WERI-Rb-1 (cell line): ENCODE measurements at places on chromosomes 7 and 10.

DNA sequence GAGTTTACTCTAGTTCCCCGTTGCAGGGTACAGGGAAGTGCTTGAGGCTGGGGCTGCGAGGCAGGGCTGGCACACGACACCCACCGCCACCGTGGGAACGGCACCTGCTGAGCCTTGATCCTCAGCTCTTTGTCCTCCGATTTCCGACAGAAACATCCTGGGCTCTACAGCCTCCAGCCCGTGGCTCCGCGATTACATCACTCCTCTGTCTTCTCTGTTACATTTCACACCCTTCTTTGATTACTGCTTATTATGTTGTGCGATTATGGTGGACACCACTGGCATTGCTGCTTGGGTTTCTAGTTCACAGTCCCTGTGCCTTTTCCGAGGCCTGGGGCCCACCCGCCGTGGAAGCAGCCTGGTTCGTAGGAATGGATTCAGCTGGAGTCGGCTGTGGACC is 26.9 kb downstream of the FKBP6 start:
- no peak for DNase-seq

DNA sequence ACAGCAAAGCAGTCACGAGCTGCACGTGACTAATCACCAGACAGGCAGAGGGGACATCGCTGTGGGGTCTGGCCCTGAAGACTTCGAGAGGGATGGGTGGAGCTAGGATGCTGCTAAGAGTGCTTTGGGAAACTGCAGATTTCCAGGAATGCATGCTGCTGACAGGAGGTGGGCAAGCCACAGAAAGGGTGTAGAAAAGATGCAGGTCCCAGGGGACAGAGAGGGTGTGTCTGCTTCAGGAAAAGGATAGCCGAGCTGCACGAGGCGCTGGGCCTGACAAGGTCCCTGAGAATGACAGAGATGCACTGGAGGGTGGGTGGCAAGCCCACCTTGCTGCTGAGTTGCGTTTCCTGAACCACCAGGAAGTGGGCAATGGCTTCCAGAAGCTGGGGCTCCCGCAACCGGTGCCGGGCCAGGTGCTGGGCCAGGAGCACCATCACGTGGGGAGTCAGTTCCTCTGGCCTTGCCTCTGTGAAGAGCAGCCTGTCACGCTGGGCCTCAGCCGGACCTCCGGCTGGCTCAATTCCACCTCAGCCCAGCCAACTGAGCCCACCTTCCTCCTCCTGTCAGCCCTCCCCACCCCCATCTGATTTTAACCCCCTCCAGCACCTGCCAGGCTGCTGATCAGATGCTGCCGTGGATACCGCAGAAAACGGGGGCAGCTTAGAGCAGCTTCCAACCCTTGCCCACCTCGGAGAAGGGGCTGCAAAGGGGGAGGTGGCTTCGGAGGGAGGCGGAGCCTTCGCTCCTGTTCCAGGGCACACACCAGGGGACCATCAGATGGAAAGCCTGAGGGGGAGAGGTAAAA is 2.2 kb downstream of the FASTK start:
- peak; percentile 68 for DNase-seq

DNA sequence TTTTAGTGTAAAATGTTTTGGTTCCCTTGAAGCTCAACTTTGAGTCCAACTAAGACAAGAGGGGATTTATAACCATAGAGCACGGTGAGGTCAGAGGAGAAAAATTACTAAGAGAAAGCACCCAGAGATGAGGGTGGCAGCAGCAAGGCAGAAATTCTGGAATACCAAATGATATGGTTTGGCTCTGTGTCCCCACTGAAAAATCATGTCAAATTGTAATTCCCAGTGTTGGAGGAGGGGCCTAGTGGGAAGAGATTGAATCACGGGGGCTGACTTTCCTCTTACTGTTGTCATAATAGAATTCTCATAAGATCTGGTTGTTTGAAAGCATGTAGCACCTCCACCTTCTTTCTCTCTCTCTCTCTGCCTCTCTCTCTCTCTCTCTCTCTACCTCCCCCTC is 19.4 kb upstream of the AKR1C1 start:
- no peak for DNase-seq

- no peak for DNase-seq
These were observed 202.9 kb downstream of the GLRX3 start for GRCh38 chr10:130339091-130339490.

DNA sequence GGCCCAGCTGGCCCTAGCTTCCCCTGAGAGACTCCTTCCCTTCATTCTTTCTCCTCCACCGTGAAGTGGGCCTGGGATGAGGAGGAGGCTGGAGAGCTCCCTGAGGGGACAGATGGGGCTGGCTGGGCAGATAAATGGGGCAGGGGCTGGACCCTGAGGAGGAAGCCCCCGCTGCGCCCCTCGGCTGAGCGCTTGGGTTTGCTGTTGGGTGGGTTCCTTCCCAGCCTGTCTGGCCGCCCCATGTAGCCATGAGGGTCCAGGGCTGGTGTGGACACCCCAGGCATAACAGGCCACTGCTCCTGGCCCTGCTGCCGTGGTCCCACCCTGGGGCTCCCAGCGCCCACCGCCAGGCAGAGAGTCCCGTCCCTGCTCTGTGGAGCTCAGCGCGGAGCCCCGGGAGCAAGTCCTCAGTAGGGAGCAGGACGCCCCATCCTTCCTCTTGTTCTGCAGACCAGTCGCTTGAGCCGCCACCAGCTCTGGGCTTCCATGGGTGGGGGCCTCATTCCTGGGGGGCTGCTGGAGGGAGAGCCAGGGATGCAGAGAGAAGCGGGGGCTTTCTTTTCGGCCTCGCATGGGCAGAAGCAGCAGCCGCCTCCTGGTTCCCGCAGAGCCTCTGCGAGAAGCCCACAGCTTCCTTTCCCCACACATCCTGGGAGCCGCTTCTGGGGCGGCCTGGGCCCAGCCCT is 266.4 kb upstream of the TCERG1L start:
- DNase-seq, result no peak

- DNase-seq, result no peak
These were observed 352.4 kb upstream of the MEOX2 start for GRCh38 chr7:16038906-16039305.

- DNase-seq, result no peak
These were observed 114.6 kb downstream of the DLG5 start for GRCh38 chr10:77811831-77812430.

DNA sequence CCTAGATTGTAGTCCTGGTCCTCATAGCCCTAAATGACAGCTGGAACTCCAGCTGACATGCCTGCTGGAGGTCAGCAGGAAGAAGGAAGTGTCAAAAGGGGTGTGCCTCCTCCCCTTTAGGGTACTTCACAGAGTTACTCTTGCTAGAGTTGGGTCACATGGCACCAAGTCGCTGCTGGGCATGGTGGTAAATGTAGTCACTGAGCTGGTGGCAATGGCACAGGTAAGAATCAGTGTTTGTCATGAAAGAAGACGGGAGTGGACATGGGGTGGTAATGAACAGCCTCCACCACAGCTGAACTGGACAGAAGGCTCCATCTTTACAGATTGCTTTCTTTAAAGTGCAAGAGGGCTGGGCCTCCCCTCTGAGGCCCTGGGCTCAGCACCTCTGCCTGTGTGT is 122.3 kb downstream of the ACTR3B start:
- DNase-seq, result no peak

- DNase-seq, result no peak
These were observed 216.0 kb downstream of the KLF6 start for GRCh38 chr10:3568983-3569382.

DNA sequence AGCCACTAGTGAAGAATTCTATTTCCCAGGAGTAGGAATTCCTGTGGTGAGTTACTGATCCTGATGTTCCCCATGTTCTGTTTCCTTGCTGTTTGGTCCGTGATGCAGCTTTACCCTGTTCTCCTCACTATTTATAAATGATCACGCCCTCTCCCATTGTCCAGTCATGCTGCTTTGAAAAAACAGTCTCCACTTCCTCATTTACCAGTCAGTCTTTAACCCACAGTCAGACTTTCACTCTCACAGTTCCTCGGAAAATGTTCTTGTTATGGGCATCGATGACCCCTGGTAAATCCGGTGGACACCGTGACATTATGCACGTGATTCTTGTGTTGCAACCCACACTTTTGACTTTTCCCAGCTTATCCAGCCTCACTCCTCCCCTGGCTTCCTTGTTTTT is 14.4 kb downstream of the SCIN start:
- no peak for DNase-seq

GRCh38 chr7:106279425-106280197 is 5.2 kb downstream of the NAMPT start:
- peak; percentile 49 for DNase-seq

DNA sequence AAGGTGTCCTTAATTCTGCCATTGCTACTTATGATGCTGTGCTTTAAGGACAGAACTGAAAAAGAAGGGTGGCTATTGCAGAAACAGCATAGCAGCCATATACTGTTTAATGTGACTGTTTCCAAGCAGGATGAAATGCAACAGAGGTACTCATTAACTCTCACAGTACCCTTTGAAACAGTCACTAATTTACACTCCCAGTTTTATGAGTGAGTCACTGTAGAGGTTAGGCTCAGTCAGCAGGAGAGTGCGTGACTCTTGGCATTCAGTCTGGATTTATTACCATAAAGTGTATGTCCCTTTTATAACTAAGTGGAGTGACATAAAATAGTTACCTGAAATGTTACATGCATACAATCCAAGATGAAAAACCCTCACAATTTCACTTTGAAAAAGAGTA is 27.7 kb downstream of the ALDH18A1 start:
- DNase-seq, result no peak

DNA sequence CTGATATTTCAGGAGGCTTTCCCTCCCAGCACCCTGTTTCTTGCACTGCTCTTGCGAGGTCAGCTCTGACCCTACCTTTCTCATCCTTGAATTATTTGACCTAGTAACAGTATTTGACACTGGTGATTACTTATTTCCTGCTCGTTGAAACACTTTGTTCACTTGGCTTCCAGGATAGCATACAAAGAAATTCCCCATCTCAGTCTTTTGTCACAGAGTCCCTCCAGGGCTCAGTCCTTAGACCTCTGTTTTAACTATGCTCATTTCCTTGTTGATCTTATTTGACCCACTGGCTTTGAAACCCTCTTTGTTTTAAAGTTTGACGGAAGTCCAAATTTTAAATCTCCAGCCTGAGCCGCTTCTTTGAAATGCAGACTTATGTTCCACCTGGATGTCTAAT is 29.9 kb downstream of the BMPR1A start:
- DNase-seq, result no peak

DNA sequence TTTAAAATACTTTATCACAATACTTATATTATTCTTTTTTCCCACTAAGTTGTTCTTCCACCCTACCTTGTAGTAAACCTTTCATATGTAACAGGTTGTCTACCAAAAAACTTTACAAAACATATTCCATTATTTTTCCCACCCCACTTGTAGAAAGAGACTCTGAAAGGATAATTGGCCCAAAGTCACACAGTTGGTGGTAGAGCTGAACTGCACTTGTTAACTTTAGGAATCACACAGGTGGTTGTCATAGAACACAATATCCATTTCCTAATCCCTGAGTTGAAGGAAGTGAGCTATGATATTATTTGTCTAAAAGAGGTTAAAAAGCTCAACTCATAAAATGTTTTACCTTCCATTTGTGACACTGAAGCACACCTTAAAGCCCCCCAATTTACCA is 188.8 kb upstream of the FOXP2 start:
- no peak for DNase-seq

GRCh38 chr7:44955733-44956132 is 23.1 kb downstream of the MYO1G start:
- DNase-seq, result no peak

GRCh38 chr10:125936331-125936730 is 40.0 kb downstream of the FANK1 start:
- DNase-seq, result no peak

- DNase-seq, result no peak
These were observed 179.0 kb downstream of the DGKI start for GRCh38 chr7:137667633-137668387.

DNA sequence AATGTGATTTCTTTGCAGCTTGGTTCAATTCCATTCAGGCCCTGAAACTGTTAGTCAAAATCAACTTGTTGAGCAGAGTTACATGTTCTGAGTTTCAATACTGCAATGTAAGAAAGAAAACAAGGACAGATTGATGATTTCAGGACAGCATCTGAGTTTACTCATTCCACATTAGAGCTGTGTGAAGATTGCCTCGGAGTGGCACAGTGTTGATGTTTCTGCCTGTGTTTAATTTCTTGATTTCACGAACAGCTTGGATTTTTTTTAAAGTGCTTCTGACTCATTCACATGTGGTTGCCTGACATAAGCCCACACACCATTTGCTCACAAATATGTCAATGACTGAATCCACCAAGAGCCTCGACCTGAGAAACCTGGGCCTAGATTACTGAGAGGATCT is 101.2 kb upstream of the PARD3 start:
- DNase-seq, result no peak

- DNase-seq, result no peak
These were observed 111.7 kb downstream of the LARP4B start for GRCh38 chr10:819816-820215.

DNA sequence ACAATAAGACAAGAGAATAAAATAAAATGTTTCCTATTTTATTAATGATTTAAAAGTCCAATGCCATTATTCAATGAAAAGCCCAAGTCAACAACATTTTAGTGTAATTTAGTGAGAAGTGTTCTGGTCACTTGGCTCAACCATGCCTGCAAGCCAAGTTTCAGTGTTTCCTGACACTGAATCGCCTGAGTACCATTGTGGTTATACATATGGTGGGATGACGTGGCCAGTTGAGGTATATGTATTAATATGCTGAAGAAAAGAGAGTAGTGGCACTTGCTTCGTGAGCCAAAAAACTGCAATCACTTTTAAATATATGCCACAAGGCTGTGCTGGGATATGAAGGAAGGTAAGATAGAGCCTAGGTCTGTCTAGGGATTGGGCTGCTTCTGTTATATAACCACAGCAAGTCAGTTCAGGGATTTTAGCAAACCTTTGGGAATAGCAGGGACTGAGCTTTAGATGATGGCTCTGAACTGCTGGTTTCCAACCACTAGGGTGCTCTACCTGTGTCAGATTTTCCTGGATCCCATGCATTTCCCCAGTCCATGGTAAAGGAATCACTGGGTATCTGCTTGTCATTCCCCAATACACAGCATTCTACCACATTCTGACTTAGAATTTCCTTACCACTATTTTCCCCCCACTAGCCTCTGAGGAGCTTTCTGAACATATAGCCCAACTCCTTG is 214.0 kb upstream of the PRPS1L1 start:
- no peak for DNase-seq

DNA sequence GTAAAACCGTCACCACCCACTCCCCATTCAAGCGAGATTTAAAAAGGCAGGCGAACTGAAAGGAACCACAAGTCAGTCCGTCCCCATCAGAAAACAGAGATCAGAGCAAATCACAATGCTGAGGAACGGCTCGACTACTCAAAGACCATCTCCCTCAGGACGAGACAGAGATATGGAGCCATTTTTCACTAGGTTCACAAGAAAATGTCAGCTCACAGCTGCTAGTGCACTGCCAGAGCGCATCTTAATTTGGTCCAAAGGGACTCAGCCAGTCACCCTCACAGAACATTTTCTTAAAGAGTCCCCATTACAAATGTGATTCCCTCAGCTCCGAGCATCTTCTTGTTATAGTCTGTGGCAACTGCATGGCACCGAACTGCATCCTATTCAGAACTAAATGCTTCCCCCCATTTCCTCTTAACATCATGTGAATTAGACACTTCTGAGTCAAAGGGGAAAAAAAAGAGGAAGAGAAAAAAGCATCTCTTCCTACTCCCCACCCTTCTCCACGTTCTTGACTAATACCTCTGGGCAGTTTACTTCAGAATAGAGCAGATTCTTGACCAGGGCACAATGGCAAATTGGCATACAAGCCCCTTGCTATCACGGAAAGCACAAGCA is 683.9 kb downstream of the MAGI2 start:
- DNase-seq, result no peak
